ENCODE measurements at places on chromosomes 7 and 10.
A peak's percentile ranks its signal among the peaks of the same experiment; 100 is the strongest.

DNA sequence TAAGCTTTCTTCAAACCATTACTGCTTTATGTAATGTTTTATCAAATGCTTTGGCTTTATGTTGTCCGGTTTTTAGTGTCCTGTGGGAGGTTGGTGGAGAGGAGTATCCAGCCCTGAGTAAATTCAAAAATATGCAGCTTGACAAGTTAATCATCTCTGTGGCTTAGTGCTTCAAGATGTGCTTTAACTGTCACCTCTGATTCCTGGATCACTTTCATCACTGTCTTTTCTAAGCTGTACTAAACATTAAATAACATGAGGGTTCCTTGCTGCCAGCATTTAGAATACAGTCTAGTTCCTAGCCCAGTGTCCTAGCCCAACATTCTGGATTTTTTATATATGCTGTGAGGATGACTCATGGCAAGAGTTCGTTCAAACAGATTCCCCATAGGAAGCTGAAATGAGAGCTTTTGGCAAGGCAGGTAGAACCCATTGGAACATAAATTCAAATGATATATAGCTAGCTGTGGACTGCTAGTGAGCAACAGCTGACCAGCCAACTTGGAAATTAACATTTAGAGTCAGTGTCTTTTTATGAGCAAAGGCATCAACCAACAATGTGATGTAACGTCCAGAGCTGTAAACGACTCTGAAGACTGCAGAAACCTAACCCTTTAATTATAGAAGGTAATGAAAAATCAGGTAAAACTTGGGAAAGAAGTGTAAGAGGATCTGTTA lies 80.6 kb upstream of the OIT3 start:
- no peak for DNase-seq

GRCh38 chr7:1494866-1495563 lies 9.2 kb downstream of the INTS1 start:
- no peak for DNase-seq

DNA sequence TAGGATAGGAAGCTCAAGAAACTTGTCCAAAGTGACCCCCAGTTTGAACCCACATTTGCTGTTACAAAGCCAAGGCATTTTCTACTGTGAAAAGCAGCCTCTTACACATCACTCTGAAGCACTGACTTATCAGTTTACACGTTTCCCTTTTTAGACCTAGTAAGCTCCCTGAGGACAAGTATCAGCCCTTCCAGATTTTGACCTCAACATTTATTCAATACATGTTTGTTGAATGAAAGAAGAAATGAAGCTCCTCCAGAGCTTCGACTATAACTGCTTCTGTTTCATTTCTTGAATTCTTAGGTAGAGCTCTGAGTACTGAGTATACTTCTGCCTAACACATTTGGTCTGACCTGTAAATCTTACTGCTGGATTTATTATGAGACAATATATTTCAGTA lies 2.7 kb downstream of the WASL start:
- DNase-seq: no peak

GRCh38 chr7:71636329-71636728 lies 504.4 kb downstream of the GALNT17 start:
- DNase-seq: no peak

GRCh38 chr10:96236090-96236478 lies 35.3 kb downstream of the BLNK start:
- DNase-seq: no peak

DNA sequence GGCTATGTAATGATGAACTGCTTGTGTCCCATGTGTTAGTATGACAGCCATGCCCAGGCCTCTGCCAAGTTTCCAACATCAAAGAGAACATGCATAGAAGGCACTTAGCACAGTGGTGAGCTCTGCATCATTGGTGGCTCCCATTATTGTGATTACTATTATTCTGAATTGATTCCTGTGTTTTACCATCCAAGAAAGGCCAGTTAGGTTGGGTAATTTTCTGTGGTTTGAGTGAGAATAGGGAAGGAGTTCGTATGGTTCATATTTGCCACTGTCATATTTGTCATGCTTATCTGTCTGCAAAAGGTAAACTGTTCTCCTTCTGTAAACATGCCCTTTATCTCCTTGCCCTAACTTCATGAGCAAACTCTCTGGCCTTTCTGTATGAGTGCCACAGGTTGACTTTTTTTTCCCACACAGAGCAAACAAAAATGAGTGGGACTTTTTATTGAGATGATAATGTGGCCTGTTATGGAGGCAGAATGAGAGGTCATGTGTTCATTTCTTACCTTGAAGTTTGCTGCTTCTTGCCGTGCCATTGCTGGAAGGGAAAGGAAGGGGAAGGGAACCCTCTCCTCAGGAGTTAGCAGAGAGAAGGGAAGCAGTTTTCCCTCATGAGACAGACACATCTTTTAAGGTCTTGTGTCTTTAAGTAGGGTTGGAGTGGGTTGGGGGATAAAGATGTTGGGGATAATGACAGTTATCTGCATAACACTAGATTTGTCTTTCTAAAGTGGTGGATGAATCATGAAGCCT lies 301.9 kb downstream of the LRMDA start:
- no peak for DNase-seq

GRCh38 chr7:95330204-95330960 lies 6.0 kb upstream of the PON1 start:
- DNase-seq: no peak

DNA sequence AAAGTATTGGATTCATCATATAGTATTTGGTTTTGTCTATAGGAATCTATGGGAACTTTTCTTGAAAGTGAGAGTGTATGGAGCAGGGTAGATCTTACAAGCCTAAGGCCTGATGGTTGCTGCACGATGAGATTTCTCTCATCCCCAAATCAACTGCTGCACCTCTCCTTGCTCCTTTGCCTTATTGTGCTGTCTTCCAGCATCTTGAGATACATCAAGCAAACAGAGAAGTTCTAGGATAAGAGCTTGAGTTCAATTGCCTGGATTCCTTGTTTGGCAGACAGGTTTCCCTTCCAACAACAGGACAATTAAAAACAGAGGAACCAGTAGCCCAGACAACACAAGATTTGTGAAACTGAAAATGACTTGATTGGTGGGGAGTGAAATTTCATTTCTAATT lies 56.6 kb downstream of the CPED1 start:
- DNase-seq: no peak

DNA sequence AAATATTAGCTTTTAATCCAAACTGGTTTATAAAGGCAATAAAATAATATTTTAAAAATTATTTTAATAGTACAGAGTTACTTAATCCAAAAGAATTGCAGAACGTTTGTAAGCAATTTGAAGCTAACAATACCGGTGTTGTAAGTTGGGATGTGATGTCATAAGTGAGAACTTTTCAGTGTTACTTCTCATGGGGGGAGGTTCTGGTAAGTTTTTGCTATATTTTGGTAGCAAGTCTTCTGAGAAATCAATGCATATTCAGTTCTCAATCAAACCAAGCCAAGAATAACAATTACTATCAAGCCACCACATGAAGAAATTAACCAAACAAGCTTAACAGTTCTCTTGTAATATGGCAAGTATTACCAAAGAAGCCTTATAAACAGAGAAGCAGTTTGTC lies 147.1 kb upstream of the ASAH2 start:
- DNase-seq: no peak

DNA sequence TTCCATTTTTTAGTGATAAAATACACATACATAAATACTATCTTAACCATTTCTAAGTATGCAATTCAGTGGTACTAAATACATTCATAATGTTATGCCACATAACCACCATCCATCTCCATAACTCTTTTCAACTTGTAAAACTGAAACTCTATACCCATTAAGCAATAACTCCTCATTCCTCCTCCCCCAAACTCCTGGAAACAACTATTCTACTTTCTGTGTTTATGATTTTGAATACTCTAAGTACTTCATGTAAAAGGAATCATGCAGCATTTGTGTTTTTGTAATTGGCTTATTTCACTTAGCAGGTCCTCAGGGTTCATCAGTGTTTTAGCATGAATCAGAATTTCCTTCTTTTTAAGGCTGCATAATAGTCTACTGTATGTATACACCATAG lies 131.8 kb downstream of the TES start:
- DNase-seq: no peak

GRCh38 chr10:83816942-83817341 lies 322.4 kb upstream of the GHITM start:
- DNase-seq: no peak

DNA sequence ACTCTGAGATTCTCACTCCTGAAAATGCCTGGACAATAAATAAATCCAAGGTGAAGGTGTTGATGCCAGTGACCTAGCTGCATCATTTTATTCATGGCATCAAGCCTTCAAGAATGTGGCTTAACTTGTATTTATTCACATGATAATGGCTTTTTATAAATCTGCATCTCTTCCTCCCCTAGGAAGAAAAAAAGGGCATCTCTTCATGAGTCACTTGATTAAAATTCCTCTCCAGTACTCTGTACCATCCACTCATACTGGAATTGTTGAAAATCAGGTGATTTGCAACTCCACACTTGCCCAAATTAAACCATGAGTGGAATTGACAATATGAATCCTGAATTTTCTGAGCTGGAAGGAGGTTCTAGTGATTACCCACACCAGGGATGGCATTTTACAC lies 30.2 kb downstream of the PTPRE start:
- DNase-seq: no peak

DNA sequence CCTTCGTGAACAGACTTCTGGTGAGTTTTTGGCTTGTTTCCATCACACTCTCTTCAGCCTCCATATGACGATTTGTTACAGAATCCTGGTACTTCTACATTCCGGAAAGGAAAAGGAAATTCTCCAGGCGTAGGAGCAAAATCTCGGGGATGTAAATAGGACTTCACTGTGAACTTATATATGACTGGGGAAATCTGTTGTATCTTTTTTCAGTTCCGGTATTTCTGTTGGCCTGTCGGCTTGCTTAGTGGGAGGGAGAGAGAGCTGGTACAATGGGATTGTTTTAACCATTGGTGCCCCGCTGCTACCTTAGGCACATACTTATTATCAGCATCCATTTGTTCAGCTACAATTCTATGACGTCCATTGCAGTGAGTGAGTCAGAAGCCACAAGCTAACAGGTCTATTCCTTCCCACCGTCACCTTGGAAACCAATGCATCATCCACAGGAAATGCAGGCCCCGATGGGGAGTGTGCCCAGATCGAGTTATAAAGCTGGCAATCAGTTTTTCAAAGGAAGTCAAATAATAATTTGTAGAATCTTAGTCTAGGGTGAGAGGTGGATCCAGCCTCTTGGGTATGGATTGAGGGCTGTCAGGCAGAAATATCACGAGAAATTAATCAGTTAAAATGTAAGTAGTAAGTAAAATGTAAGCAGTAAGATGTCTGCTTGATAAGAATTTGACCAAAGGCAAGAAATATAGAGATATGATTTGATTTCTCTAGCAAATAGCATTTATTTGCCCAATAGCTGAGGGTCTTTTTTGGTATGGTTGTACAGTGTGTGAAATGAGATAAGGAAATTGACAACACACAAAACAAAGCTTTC lies 92.0 kb upstream of the MKLN1 start:
- peak; percentile 72 for DNase-seq

- DNase-seq: no peak
Measured at GRCh38 chr10:125208854-125209565, 48.6 kb upstream of the CTBP2 start.

- DNase-seq: no peak
Measured at GRCh38 chr10:22369434-22370072, 24.3 kb downstream of the SPAG6 start.

DNA sequence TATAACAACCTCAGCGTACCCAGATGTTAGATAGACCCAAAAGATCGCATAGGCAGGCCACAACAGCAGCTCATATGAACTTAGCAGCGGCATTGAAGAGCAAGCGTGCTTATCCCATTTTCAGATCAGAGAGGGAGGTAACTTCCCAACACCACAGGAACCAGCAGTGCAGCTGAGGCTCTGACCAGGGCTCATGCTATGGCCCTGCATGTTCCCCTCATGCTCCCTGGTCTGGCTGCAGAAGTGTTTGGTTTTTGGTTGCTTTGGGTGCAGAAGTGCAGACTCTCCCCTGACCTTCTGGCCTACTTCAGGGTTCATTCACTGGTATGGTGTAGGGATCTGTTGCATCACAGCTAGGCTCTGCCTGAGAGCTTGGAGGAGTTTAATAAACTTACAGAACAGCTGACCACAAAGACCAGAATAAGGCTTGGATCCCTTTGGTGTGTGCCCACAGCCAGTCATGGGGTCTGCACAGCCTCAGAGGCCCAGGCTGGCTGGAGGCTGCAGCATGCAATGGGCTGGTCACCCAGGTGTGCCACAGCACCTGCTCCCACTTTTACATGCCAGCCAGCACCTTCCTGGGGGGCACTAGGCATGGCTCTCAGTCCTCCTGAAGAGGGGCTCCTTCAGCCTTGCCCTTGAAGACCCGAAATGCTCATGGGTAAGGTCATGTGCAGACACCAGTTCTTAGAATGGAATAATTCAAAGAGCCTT lies 9.1 kb upstream of the CXCL12 start:
- DNase-seq: no peak

DNA sequence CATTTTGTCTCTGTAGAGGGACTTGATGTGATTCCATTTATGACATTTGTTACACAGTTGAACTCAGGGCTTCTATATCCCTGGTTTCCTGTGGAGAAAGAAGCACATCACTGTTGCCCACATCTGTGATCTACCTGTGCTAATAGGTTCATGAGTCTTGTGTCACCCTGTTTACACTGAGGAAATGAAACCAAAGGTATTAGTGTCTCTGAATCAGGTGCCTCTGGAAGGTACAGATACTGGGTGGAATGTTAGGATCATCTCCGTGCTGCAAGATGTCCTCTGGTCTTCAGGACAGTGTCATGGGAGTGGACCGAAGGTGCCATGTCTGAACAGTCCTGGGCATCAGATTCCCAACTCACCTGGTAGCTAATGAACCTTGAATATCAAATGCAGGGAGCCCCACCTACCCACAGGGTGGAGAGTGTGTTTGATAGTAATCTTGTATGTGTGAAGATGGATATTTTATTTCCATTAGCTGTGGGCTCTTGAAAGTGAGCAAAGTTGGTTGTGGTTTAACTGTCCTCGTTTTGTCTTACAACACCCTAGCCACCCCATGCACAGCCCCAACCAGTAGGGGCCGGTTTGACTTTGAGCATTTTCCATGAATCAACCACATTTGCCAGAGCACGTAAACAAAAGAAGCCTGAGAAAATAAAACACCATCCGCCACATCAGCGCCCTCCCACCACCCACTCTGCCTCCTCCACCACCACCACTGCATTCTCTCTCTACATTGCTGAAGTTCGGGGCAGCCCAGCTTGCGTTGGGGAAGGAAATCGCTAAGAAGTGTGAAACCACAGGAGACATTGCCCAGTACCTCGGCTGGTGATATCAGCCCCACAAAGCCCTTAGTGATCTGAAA lies 40.7 kb downstream of the TARP start:
- DNase-seq: peak; percentile 85

DNA sequence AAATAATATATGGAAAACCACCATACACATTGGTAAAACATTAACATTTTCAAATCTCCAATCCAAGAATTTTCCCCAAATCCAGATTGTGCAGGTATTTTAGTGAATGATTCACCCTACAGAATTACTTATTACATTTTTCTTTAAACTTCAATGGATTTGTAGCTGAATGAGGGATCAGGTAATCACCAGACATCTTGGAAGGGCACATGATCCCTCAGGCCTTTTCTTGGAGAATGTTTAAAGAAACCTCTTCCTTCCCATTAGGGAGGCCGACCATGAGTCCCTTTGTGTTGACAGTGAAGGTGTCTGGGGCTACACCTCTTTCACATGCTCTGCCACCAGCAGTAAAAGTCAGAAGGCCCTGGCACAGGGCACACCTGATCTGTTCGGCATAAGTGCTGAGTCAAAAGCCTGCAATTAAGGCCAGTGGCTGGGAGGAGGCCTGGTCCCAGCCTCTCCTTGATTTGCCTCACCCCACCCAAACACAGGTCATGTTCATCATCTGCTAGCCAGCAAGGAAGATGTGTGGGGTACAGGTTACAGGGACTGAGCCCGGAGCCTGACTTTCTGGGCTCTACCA lies 207.7 kb downstream of the SNX10 start:
- no peak for DNase-seq

Data from stimulated activated CD8-positive, alpha-beta memory T cell treated with anti-CD3 and anti-CD28 coated beads, Interleukin-15, amount 100 ng/mL, for 48 hours (primary cell).